NCI-H510A (cell line): ENCODE measurements at places on chromosomes 6 and 20.
A peak's percentile ranks its signal among the peaks of the same experiment; 100 is the strongest.

DNA sequence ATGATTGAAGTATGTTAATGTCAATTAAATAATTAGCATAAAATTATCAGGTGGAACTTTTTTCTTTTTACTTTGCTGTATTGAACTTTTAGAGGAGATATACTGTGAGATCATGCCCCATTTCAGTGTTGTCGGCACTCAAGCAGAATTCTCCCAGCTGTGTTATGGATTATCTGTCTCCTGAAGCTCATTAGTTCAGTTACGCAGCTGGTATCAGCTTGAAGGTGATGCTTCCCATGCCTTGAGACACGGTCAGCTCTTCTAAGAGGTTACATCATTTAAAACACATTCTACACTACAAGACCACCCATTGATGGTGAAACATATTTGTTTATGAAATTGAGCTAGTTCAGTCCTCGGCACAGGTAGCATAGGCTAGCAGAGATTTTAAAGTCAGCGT is 68.9 kb upstream of the PHACTR2 start:
- no peak for DNase-seq

- no peak for DNase-seq
Observed at GRCh38 chr6:78492351-78493017, 374.9 kb upstream of the IRAK1BP1 start.

DNA sequence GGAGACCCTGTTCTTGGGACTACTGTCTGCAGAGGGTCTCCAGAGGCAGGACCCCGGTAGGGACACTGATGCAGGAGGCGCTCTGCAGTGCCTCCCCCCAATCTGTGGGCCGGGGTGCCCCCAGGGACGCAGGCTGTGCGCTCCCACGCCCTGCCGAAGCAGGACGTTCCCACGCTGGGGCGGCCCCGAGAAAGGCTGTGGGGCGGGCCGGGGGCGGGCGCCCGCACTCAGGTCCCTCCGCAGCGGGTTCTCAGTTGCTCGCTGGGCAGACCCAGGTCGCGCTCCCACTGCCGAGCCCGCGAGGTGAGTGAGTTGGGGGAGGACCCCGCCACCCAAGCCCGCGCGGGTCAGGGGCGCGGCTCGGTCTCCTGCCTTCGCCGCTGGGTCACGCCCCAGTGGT is at the start of gene COX4I2:
Gene COX4I2, plus strand, starts transcription at position 253 of the 400 bp plus-strand sequence. CDS start 1,106 bp downstream, outside the sequence.
- no peak for DNase-seq

- no peak for DNase-seq
Observed at GRCh38 chr6:73747289-73747688, 51.3 kb downstream of the CD109 start.

GRCh38 chr6:142683714-142684141 is 261.2 kb downstream of the HIVEP2 start:
- no peak for DNase-seq

DNA sequence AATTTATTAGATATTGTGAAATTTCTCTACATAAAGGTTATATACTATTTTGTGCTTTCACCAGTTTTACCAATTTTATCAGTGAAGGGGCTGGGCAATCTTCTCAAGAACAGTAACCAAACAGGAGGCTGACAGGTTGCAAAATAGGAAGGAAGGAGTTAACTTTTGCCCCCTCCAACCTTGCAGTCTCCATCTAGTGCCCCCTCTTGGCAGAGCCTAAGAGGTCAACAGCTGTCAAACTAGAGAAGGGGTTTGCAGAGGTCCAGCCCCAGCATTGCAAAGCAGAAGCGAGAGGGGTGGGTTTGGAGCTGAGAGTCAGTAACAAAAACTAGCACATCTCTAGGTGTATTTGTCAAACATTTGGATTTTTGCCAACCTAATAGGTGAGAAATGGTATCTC is 391.0 kb downstream of the CDC5L start:
- no peak for DNase-seq

DNA sequence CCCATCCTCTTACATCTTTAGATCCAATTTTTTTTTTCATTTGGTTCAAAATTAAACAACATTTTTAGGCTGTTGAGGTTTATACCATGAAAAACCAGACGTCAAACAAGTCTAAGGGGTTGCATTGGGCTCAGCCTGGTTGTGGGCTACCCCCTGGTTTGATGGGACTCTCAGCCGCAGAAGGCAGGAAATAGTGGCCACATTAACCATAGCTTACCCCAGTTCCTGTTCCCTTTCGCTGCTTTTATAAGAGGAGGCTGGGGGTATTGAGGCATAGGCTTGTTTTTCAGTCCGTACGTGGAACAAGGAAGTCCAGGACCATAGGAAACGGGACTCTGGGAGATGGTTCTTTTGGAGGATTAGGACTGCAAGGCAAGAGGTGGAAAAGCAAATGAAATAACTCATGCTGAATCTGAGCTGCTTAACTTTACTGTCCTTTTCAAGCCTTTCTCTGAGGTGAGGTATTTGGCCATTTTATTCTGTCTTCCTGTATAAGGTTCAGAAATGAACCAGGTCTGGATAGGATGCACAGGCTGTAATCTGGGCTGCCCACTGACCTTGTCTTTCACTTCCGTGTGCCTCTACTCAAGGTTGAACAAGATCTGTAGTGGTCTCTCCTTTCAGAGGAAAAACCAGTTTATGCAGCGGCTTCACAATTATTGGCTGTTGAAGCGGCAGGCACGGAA is 7.7 kb downstream of the BRPF3 start:
- no peak for DNase-seq

GRCh38 chr6:22041797-22042480 is 254.9 kb downstream of the PRL start:
- DNase-seq: no peak

- DNase-seq: peak; percentile 64
Observed at GRCh38 chr20:53915446-53916172, 154.8 kb downstream of the BCAS1 start.

GRCh38 chr6:3390698-3391097 is 66.2 kb downstream of the SLC22A23 start:
- no peak for DNase-seq

DNA sequence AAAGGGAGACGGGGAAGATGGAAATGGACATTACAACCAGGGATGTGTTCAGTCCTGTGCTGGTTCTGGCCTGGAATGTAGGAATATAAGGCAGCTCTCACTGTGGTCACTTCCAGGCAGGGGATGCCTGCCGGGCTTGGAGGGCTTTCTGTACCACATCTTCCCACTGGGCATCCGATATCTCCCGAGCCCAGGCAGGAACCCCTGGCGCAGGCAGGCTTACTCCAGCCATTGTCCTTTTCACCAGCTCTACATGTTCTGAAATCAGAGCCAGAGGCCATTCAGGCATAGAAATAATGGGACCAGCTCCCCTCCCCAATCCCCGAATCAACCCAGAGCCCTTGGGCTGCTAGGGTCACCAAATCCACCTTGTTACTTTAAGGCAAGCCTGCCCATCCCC is 1.4 kb downstream of the MEA1 start:
- no peak for DNase-seq

- no peak for DNase-seq
Observed at GRCh38 chr20:33130568-33131061, 37.3 kb upstream of the BPIFA2 start.

GRCh38 chr6:95685822-95686221 is 108.5 kb downstream of the MANEA start:
- no peak for DNase-seq

DNA sequence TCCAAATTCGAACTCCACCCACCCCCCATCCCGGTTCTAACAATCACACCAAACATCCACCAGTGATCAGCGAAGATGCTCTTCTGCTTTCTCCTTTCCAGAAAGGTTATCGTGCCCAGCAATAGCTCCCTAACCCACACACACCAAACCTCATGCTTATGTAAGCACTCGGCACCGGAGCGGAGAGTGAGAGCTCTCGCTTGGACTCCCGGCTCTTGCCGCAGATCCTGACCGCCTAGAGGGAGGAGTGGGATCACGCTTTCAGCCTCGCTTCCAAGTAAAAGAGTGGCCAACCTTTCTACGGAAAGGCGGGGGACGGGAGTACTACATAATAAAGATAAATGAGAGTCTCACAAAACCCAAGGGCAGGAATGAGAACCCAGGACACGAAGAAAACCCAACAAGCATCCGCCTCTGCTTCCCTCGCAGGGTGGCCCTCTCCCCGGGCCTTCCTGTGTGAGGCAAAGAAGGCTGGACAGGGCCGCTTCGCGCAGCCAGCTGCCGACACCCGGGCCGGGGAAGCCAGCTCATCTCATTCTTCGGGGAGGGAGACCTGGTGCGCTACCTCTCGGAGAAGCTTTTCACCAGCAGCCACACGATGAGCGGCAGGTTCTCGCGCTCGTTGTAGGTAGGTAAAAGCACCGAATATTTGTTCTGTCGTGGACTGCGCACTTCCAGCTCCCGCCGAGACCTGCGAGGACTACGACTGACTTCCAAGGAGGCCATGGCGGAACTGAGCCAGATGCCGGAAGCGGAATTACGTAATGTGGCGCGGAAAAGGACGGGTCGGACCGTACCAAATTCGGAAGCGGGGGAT is at the start of gene DPM1:
Gene DPM1, minus strand, starts transcription at position 735 of the 817 bp plus-strand sequence. Its CDS starts 9 bp downstream, at position 726.
- DNase-seq: peak; percentile 79
